Osteoblast (primary cell): ENCODE measurements at places on chromosomes 12 and 14. TPM values are rescaled to one million over a fixed set of nuclear protein-coding genes. Genes with fewer than 3 reads are reported as not detected.

The DBX2 gene
- not detected in 2 replicates for total RNA-seq

The KRT77 gene
- not detected in 2 replicates for total RNA-seq

The LRTM2 gene
- total RNA-seq: not detected in 2 replicates

The DHRS4L2 gene
- 9.0 and 9.7 TPM in 2 replicates for total RNA-seq

The BEST3 gene
- total RNA-seq: under 0.01 TPM in 1 of 2 replicates, not detected in the other

The ESR2 gene
- total RNA-seq: not detected in 2 replicates

The LRP1-AS gene
- not detected in 2 replicates for total RNA-seq

GRCh38 chr12:132322206-132323132 is 6.9 kb downstream of the GALNT9 start:
- DNase-seq: peak; percentile 91

DNA sequence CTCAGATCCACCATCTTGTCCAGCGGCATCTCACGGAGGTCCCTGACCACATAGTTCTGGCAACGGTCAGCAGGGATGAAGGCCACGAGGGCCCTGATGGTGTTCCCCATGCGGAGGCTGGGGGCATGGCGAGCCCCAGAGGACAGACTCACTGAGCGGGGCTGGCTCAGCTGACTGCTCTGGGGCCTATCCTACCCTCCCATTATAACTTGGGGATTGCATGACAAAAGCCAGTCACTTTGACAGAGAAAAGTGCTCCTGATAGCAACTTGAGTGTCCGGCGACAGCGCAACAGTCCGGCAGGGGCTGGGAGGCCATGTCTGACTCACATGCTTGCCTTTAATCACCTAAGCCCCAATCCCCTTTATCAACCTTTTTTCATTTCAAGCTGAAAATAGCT is at the start of gene LRRC10:
Gene LRRC10 (minus strand): TSS at position 179 of the 400 bp plus-strand sequence. CDS start 69 bp downstream, at position 110.
- DNase-seq: no peak

DNA sequence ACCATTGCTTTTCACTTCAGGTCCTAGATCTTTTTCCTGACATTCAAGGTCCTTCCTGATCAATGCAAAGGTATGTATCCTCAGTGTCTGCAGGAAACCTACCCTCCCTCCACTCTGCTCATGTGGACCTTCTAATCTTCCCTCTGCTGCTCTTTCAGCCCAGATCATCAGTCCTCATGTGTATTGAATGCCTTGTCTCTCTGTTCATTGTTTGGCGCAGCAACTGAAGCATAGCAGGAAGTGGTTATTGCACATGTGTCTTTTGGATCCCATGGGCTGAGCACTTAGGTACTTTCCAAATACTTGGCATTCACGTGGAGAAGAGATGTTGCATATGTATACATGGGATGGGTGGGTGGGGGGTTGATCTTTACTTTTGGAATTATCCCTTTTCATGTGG is 4.3 kb upstream of the NIN start:
- no peak for DNase-seq

- DNase-seq: no peak
Measured at GRCh38 chr14:50319293-50319692, 7.2 kb downstream of the DMAC2L start.

DNA sequence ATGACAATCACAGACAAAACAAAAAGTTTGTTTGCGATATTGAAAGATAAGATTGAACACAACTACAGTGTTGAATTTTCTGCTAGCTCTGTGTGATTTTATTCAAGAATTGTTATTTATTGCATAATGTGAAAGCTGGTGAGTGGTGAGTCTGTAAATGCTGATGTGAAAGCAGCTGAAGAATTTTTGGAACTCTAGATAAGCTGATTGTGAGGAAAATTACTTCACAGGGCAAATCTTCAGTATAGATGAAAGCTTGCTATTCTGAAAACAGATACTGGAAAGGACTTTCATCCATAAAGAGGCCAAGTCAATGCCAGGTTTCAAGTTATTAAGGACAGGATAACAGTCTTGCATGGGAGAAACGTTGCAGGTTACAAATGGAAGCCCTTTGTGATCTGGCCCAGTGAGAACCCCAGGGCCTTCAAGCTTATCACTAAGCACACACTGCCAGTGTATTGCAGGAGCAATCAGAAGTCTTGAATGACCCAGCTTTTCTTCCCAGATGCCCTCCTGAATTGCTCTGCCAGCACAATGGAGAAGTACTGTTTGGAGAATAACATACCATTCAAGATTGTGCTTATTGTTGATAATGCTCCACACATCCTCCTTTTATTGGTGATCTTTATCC is 153.7 kb downstream of the PCNX1 start:
- DNase-seq: no peak

- no peak for DNase-seq
Measured at GRCh38 chr12:77946541-77947061, 115.9 kb downstream of the NAV3 start.

DNA sequence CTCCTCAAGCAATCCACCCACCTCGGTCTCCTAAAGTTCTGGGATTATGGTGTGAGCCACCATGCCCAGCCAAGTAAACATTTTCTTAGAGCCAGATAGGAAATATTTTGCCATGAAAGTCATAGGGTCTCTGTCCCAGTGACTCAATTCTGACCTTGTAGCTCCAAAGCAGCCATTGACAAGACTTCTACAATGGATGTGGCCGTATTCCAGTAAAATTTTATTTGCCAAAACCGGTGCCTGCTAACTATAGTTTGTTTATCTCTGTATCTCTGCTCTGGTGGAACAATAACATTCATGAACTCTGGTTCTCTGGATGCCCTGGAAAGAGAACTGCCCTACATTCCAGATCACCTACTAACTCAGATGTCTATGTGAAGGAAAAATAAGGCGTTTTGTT is 54.6 kb upstream of the USP44 start:
- no peak for DNase-seq

DNA sequence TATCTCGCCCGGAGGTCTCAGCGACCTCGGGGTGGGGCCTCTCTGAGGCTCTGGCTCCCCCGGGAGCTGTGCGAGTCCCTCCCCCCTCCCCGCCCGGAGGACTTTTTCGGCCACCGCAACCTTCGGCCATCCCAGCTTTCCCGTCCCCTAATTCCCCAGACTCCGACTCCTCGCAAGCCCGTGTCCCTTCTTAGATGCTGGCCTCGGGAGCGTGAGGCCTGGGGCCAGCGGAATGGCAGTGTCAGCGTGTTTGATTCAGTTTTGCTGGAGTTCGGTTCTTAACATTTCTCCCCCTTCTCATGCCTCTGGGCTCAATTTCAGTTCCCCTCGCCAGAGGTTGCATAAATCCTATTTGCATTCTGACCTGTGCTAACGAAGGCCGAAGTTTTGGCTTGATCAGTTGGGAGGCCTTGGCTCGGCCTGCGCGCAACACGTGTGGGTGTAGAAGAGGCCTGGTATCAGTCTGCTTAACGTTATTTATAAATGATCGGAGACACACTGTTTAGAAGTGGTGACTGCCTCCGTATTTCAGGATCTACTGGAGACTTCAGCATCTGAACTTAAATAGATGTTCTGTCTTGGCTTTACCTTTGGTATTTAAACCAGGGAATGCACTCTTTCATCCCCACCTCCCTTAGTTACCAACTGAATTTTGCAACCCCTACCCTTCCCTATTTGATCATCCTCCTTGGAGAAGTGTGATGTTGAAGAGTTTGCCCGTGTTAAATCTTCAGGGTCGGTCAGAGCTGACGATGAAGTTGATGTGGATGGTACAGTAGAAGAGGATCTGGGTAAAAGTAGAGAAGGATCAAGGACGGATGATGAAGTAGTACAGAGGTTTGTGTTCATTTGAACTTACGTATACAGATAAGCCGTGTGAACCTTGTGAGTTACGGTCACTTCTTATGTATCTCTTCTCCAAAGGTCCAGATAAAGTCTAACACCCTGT is 851 bp downstream of the HSP90B1 start:
- peak; percentile 69 for DNase-seq

GRCh38 chr12:39451977-39452376 is 9.1 kb upstream of the KIF21A start:
- DNase-seq: no peak

DNA sequence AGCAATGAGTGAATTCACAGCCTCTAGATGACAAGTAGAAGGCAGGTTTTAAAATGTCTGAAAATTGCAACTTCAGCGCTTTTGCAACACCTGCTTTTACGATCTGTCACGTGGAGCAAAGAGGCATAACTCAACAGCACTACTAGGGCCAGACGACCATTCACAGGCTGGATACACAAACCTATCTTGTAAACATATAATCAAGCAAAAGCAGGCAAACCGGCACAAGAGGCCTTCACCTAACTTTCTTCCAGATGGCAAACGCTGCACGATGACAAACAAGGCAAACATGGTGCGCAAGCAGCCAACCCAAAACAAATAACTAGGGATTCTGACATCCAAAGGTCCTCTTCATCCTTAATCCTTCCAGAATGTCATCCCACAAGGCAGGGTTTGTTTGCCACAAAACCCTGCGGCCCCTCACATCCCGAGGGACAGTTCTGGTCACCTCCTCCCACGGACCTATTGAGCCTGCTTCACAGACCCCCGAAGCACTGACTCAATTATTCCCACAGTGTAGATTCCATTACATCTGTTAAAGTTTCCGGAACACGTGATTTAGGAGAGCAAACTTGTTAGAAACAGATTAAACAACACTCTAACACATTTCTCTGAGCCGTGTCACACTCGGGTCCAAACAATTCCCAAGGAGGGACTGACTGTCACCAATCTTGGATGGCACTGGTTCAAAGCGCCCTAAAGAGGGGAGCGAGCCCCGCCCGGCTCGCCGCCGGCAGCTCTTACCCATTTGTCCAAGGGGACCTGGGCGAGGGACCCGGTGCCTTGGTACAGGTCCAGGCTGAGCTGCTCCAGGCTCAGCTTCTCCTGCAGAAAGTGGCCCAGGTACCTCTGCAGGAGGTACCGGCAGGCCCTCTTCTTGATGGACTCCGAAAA is 823 bp downstream of the ATG2B start:
- DNase-seq: peak; percentile 76

DNA sequence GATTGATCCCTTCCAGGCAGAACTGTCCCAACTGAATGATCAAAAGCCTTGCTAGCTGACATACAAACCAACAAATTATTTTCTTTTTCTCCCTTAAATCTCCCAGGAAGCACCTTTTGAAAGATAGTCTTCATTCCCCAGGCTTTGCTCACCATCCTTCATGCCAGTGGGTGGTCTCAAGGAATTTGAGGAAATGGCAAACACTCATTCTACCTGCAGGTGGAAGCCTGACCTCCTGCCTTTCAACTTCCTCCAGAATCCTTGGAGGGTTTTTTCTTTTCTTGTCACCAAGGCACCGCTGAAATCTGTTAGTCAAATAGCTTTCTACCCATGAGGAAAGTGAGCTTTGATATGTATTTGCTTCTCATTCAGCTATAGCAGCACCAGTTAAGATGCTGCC is 128.5 kb downstream of the WIF1 start:
- no peak for DNase-seq

- no peak for DNase-seq
Measured at GRCh38 chr14:65035049-65035448, 48.4 kb downstream of the FNTB start.

- peak; percentile 53 for DNase-seq
Measured at GRCh38 chr14:84409435-84409834, 1120.5 kb upstream of the FLRT2 start.

DNA sequence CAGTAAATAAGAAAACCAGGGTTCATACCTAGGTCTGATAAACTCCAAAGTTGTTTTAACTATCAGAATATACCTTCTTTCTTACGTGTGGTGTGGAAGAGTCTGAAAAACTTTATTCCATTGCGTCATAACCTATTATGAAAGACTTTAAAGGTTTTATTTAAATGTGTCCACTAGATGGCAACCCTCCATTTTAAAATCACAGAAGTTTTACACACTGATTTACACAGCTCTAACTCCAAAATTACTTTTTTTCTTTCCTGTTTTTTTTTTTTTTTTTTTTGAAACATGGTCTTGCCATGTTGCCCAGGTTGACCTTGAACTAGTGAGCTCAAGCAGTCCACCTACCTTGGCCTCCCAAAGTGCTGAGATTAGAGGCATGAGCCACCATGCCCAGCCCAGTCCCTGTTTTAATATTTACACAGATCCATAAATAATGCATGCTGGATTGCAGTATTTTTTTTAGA is 17.3 kb upstream of the TMPRSS12 start:
- DNase-seq: no peak

GRCh38 chr14:59576332-59577294 is at the start of gene CCDC175:
Gene CCDC175, minus strand, starts transcription at chr14:59576812. Its CDS starts 37 bp downstream, at chr14:59576775.
- peak; percentile 94 for DNase-seq

DNA sequence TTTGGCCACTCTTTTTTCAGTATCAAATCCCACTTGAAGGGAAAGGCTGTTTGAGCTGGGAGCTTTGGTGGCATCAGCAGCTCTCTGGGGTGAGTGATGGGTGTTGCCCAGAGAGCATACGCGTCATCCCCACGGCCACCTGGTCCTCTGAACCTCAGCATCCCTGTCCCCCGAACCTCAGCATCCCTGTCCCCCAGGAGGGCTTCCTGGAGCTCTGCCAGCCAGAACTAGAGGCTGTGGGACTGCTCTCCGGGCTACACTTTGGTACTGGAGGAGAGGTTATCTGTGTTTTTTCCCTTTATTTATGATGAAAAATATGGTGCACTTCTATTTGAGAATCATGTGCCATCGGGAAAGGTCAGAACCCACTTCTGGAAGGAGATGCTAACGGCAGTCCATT is 131.5 kb upstream of the RTL1 start:
- DNase-seq: no peak

DNA sequence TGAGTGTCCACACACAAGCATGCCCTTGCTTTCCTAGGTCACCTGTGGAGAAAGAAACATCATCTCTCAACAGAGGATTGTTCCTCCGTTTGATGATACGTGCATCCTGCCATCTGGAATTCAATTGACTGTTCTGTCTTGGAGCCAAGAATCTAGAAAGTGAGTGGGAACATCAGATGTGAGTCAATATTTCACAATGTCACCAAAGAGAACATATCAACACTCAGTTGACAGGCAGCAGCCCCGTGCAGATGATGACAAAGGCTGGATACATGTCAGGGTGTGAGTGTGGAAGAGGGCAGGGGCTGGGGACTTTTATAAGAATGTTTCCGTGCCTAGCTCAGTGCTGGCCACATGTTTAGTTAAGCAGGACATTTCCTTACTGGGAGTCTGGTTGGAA is 76.1 kb downstream of the TBC1D30 start:
- DNase-seq: no peak

DNA sequence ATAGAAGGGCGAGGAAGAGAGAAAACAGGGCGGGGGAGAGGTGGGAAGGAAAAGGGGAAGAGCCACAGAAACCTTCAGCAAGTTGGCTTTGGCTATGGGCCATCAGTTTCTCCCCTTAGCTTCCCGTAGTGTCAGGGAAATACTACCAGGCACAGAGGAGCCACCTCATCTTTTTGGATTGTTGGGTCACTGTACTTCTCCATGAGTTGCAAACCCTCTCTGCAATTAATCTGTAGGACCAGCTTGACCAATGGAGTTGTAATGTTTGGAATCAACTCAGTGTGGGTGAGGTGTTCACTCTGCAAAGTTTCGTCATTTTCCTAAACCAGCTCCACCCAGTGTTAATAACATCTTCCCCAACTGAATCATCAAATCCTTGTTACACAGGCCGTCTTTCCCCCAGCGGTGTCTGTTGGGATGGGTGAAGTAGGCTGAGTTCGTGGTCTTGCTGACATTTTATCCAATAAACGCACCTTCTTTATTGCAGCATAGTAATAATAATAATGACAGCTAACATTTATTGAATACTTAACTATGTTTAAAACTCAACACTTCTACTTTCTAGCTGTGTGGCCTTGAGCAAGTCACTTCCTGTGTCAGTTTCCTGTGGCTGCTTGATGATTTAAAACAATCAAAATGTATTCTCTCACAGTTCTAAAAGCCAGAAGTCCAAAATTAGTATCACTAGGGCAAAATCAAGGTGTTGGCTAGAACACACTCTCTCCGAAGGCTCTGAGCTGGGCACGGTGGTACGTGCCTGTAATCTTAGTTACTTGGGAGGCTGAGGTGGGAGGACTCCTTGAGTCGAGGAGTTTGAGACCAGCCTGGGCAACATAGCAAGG is 8.1 kb upstream of the GLTP start:
- DNase-seq: peak; percentile 97

GRCh38 chr14:99820702-99821331 is 27.6 kb downstream of the EML1 start:
- DNase-seq: no peak
